Fibroblast of lung (primary cell): ENCODE measurements at places on chromosomes 13 and 19.

GRCh38 chr19:17341845-17342244 is 4.5 kb downstream of the GTPBP3 start:
- DNase-seq = no peak

DNA sequence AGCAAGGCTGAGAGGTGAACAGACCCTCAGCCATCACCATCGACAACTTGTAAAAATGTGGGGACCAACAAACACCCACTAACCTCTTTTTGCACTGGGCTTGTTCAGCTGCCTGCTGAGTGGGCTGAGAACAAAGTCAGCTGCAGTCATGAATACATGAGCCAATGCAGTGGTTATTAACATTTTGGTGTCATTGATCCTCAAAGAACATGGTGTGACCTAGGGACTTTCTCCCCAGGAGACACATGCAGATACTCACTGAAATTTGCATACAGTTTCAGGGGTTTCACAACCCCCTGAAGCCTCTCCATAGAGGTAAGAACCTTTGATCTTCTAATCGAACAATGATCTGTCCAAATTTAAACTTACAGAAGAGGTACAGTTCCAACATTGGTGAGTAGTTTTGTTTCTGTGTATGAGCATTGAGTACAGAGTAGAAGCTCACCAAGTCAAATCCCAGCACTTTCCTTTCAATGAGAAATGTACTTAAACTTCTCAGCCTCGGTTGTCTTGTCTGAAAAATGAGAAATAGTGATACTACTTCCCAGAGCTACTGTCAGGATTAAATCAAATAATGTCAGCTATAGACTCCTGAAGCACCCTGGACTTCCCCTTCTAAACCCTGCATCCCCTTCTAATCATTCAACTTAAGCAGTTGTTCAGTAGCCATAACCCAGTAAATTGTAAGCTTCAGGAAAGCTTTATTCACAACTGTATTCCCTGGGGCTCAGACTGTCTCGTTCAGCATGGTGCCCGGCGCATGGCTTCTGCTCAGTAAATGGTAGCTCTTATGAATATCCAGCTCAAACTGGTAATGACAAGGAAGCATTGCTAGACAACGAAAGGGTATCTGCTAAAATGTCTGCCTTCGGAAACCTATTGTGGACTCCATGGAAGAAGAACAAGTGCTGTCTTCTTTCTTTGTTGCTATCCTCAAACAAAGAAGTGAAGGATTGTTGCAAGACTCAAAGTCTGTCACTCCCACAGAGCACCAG is 148.7 kb downstream of the FOXO1 start:
- DNase-seq = no peak

- no peak for DNase-seq
Measured at GRCh38 chr19:33684538-33685232, 62.9 kb downstream of the CHST8 start.

DNA sequence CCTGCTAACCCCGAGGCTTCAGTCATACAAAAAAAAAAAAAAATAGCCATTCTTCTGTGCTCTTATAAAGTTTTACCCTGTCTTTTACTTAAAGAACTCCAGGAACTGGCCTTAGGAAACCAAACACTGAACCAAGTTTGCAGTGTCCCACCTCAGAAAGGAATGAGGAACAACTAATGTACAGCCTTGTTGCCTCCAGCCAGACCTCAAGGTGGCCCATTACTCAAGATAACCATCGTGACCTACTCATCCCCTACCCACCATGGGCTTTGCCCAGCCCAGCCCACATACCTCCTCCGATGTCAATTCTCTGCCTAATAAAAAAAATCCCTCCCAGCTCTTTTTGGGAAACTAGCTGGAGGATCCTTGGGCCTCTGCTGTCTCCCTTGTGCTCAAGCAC is 133.2 kb downstream of the STARD13 start:
- no peak for DNase-seq

- DNase-seq = peak; percentile 75
Measured at GRCh38 chr13:96052656-96053002, 572 bp downstream of the UGGT2 start.

GRCh38 chr19:34888091-34888490 is 38.6 kb upstream of the ZNF30 start:
- DNase-seq = no peak
